ENCODE measurements at places on chromosomes 6 and 20.

- no peak for ATAC-seq
These were observed 8.0 kb downstream of the REPS1 start for GRCh38 chr6:138979813-138980668.

DNA sequence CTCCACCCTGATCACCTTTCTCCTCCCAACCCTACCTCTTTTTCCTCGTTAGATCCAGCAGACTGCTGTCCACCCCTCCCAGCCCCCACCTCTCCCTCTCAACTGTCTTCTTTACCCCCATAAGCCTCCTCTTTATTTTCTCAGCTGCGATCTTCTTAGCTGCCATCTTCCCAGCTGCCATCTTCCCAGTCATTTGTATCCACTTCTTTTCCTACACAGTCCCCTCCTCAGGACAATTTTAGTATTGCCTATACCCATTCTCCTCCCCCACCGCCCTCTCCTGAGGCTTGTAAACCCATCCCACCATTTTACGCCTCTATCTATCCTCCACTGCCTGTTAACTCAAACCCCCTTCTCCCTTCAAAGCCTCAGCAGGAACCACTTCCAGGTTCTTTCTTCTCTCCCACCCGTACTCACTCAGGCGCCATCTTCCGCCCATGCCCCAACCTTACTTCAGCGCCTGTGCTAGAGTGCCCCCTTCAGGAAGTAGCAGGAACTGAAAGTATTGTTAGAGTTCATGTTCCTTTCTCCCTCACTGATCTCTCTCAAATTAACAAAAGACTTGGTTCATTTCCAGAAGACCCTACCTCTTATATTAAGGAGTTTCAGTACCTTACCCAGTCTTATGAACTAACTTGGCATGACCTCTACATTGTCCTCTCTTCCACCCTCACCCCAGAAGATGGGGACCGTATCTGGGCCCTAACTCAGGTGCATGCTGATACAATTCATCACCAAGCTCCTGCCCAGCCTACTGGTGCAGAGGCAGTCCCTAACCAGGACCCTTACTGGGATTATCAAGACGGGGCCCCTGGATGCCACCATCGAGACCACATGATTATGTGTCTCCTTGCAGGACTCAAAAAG lies 236.0 kb downstream of the ADGRG6 start:
- ATAC-seq: peak; percentile 46

DNA sequence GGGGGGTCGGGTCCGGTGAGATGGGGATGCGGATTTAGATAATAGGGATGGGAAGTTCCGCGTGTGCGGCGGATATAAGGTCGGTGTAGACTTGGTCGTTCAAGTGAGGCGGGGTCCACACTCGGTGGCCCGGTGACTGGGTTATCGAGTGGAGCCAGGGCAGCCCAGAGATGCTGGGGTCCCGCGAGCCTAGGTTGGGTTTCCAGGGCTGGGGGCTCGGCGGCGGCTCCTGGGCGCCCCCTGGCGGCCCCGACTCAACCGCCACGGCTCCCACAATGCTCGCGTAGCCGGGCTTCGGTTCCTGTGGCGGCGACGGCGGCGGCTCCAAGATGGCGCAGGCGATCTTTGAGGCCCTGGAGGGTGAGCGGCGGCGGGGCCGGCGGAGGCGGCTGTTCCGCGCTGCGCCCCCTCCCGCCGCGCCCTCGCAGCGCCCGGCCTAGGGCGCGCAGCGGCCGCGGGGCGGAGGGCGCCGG lies at the start of gene ZNF341:
ZNF341 (plus strand) TSS at position 304 of the 473 bp plus-strand sequence; CDS start at position 330, 26 bp downstream.
- ATAC-seq: peak; percentile 86

- ATAC-seq: no peak
These were observed 81.8 kb downstream of the KIF16B start for GRCh38 chr20:16491294-16491905.

DNA sequence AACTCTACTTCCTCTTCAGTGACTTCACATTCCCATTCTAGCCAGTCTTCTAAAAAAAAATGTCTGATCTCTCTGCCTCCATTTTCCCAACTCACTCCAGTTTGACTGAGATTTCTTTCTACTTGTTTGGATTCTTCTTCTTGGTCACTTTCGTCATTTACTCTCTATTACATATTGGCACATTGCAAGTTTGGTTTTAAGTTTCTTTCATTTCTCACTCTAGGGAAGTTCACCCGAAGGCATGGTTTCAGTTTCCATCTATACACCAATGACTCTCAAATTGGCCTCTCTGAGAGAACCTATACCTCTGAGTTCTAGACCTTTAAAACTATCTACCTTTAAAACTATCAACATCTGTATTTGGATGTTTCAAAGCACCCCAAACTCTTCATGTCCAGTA lies 51.3 kb downstream of the CD109 start:
- ATAC-seq: no peak

- ATAC-seq: peak; percentile 81
These were observed at the start of gene SCGN for GRCh38 chr6:25652007-25652515. Gene SCGN, plus strand, starts transcription at chr6:25652215. Its CDS starts 189 bp downstream, at chr6:25652404.

All from motor neuron (in vitro differentiated cells).